ENCODE measurements at places on chromosomes 4 and X. TPM values are rescaled to one million over a fixed set of nuclear protein-coding genes. Genes with fewer than 3 reads are reported as not detected.

The CT45A1 gene
- total RNA-seq: not detected

The VSIG1 gene
- total RNA-seq: not detected

The CHRDL1 gene
- 0.36 TPM for total RNA-seq

GRCh38 chr4:142975618-142976017 lies 129.5 kb upstream of the INPP4B start:
- no peak for DNase-seq

GRCh38 chrX:57822398-57822797 lies 87.9 kb downstream of the ZXDA start:
- DNase-seq: no peak

DNA sequence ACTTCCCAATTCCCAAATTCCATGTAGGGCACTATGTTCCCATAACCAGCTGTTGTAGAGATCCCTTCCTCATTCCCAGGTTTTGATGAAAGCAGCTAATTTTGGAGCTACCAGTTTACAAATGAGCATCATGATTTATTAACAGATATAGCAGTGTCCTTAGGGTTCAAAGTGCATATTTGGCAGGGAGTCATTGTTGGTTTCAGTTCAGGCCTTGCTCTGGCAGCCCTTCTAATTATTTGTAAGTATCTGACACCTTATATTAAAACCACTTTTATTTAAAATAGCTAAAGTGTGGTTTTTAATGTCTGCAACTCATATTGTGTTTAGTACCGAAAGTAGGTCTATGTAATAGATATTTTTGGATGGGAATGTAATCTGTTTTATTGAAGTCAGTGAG lies 518.5 kb downstream of the TLL1 start:
- no peak for DNase-seq

- no peak for DNase-seq
Observed at GRCh38 chr4:153000076-153000420, 63.9 kb downstream of the FHDC1 start.

- peak; percentile 79 for DNase-seq
Observed at GRCh38 chr4:19844446-19844845, 407.3 kb upstream of the SLIT2 start.

DNA sequence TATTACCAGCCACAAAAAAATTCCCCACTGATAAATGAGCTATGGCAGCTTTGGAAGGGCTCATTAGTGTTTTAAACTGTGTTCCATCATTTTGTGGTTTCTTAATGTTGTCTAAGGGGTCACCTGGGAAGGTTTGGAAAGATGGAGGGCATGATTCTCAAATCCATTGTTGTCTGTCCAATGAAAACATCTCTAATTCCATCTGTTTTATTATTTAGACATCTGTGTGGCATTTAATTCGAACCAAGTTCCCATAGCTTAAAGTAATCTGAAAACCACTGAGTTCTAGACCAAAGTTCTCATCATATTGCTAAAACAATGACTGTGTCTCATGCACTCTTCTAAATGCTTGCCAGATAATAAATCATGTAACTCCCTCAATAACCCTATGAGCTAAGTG lies 103.8 kb upstream of the PPP3CA start:
- DNase-seq: no peak

- peak; percentile 80 for DNase-seq
Observed at GRCh38 chr4:7956270-7956808, 16.7 kb upstream of the AFAP1 start.

DNA sequence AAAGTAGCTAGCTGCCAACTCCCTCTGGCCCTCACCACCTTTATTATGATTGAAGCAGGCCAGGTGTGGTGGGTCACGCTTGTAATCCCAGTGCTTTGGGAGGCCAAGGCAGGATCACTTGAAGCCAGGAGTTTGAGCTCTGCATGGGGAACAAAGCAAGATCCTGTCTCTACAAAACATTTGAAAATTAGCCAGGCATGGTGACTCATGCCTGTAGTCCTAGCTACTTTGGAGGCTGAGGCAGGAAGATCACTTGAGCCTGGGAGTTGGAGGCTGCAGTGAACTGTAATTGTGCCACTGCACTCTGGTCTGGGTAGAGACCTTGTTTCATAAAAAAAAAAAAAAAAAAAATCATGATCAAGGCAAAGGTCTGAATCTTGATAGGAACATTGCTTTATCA lies 467.0 kb upstream of the DIPK2B start:
- DNase-seq: peak; percentile 14

- no peak for DNase-seq
Observed at GRCh38 chr4:188704288-188704687, 565.0 kb downstream of the TRIML1 start.
